Jurkat, Clone E6-1 (cell line): ENCODE measurements at places on chromosomes 5 and 9.

- DNase-seq, result no peak
These were observed 2.3 kb upstream of the GNAQ start for GRCh38 chr9:78033870-78034269.

- no peak for DNase-seq
These were observed 13.0 kb upstream of the FAM151B start for GRCh38 chr5:80474929-80475328.

- DNase-seq, result no peak
These were observed 156.2 kb downstream of the RAB3C start for GRCh38 chr5:58739051-58739450.

- no peak for DNase-seq
These were observed 59.2 kb upstream of the TRAF1 start for GRCh38 chr9:120985819-120986222.

GRCh38 chr9:7910426-7911020 is 110.9 kb upstream of the DMAC1 start:
- DNase-seq, result peak; percentile 26

DNA sequence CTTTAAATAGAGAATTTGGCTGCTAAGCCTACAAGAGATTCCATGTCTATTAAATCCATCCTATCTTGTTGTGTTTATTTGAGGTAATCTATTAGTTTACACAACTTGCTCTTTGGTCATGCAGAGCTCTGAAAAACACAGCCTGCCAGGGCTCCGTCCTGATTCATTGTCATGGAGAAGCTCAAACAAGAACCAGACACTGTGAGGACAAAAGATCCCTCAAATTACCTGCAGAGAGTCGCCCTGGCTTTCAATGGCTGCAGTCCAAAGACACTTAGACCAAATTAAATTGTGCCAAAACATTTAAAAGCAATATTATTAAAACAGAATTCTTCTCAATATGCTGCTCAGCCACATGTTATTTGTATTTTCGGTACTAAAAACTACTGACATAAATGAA is 60.1 kb downstream of the CDH18 start:
- DNase-seq, result no peak

- DNase-seq, result no peak
These were observed 58.1 kb upstream of the ZNF354A start for GRCh38 chr5:178788381-178789085.

GRCh38 chr5:86493777-86494176 is 124.0 kb upstream of the COX7C start:
- DNase-seq, result no peak

GRCh38 chr5:10705747-10706146 is 55.3 kb downstream of the DAP start:
- DNase-seq, result no peak

DNA sequence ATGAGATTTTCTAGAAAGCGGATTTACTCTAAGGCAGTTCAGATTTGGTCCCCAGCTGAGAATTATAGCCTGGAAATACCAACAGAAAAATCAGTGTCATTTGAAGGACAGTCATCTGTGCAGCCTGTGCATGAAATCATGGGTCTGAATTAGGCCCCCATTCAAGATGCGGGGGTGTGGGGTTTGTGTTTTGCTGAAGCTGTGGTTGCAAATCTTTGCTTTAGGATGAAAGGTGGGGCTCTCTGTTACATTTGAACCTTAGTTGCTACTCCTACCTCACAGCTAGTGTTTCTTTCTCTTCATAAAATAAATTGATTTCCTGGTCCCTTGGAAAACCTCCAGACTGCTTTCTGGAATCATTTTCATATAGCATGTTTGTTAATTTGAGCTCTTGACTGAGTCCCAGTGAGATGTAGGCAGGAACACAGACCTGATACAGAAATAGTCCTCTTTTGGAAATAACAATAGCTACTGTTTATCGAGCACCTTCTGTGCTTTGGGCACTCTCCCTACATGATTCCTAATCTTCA is 4.8 kb upstream of the ABL1 start:
- DNase-seq, result no peak

DNA sequence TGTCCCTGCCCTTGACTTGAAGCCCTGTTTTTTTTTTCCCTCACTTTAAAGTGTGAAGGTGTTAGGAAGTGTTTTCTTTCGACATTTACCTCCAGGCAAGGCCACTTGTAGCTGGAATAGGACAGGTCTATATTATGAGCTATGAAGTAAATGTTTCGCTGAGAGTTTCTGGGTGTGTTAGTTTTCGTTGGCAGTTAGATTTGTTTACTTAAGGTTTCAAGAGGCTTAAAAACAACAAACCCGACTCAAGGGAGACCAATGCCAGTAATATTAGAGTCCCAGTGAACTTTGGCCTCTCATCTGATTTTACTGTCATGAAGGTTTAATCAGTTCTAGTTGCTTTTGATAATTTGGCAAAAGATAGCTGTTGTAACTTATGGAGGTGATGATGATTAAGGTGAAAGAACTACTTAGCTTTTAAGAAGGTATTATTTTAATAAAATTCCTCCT is 25.2 kb downstream of the OCLN start:
- DNase-seq, result no peak

GRCh38 chr5:126107381-126107780 is 315.8 kb upstream of the GRAMD2B start:
- DNase-seq, result no peak

- DNase-seq, result no peak
These were observed 23.9 kb downstream of the TLE1 start for GRCh38 chr9:81665322-81665871.

GRCh38 chr5:109701792-109702191 is 12.1 kb downstream of the MAN2A1 start:
- no peak for DNase-seq

DNA sequence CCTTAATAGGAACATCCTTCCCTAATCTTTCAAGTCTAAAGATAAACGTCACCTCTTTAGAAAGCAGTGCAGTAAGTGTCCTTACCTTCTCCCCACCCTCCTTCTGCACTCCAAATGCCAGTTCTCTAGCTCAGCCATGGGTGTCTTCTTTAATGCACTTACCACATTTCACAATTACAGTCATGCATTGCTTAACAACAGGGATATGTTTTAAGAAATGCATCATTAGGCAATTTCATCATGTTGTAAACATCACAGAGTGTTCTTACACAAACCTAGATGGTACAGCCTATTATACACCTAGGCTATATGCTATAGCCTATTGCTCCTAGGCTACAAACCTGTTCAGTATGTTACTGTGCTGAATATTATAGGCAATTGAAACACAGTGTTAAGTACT is 91.2 kb downstream of the RFX3 start:
- no peak for DNase-seq

DNA sequence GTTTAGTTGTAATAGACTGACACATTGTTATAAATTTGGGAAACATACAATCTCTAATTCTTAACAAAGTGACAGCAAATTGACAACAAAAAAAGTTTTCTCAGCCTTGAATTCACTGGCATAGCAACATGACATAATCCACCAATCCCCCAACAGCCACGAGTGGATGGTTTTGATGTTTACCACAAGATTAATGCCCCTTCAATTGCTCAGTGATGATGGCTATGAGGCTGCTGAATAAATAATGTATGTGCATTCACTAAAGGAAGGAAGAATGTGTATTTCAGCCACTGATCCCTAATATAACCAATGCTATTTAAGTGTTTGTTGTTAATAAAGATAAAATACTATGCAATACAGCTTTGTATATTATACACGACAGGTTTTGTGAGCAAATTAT is 743.6 kb upstream of the DMAC1 start:
- no peak for DNase-seq

DNA sequence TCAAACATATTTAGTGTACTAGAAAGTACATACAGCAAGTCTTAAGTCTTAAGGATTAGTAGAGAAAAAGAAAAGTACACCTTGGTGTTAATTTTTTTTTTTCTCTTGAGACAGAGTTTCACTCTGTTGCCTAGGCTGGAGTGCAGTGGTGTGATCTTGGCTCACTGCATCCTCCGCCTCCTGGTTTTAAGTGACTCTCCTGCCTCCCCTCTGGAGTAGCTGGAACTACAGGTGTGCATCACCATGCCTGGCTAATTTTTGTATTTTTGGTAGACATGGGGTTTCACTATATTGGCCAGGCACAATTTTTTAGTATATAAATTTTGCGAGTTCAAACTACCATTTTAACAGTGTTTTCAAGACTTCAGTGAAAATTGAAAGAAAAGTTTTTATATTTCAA is 1941.1 kb upstream of the CDH6 start:
- no peak for DNase-seq

GRCh38 chr9:131590907-131591844 is 45.9 kb downstream of the PRRT1B start:
- DNase-seq, result peak; percentile 53

- DNase-seq, result no peak
These were observed 328.6 kb downstream of the PDE4D start for GRCh38 chr5:59564895-59565294.

DNA sequence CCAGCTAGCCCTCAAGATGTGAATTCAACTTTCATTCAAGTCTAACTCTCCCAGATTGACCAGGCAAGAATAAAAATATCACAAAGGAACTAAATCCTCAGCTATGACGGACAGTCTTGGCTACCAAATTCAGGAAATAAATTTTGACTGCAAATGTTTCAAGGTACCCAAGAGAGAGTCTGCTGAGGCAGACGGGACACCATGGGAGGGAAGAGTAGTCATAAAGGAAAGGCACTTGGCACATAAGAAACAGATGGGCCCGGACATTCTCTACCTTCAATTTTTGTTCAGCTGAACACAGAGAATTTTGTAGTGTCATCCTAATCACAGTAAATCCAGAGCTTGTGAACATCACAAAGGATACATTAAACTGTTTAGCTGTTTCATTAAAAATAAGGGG is 390.0 kb downstream of the DTWD2 start:
- DNase-seq, result no peak

DNA sequence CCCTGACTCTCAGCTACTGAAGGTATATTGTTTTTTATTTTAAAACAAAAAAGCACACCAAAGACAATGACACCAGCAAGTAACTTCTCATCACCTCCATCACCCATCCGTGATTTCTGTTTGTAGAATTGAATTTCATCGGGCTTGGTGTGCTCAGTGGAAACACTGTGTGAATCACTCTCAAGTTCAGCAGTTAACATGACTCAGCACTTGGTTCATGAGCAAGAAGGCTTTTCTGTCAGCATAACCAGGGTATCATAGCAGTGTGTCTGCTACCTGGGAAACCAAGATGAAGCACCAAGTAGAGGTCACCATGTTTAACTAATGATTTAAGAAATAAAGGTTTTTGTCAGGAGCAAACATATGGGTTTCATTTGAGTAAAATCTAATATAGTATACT is 123.7 kb downstream of the INSYN2B start:
- no peak for DNase-seq

DNA sequence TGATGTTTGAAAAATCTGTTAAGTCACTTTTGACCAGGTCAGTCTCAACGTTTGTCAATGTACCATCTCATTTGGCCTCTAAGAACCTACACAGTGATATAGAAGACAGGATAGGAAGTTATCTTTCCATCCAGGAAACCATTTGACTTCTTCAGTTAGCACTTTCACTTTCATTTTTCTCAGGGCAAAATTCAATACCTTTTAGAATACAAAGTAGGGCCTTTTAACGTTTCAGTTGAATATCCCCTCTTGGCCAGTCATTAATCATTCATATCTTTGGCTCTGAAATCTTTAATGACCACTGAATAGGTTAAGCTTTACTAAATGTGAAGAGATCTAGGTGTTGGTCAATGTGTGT is 101.1 kb upstream of the GNAQ start:
- DNase-seq, result peak; percentile 61

GRCh38 chr5:26719803-26720202 is 318.6 kb downstream of the CDH9 start:
- DNase-seq, result no peak

DNA sequence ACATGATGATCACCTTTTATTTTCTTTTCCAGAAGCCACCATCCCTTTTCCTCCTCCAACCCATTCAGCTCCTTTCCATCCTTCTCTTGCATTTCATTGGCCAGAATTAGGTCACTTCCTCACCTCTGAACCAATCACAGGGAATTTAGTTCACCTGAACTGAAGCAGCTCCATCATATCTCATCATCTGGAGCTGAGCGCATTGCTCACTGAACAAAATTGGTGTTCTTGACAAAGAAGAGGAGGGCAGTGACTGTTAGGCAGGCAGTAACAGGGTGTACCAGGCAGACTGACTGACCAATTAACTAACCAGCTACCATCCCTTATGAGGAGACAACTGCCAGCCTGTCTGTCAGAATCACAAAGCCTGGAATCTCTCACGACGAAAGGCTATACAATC is 1.8 kb upstream of the ZNF354A start:
- no peak for DNase-seq

GRCh38 chr9:121817476-121817875 is 166.0 kb downstream of the DAB2IP start:
- no peak for DNase-seq

- DNase-seq, result peak; percentile 60
These were observed 18.6 kb downstream of the CTNNAL1 start for GRCh38 chr9:108994695-108995094.

GRCh38 chr5:149298163-149298562 is 26.5 kb downstream of the AFAP1L1 start:
- DNase-seq, result no peak

DNA sequence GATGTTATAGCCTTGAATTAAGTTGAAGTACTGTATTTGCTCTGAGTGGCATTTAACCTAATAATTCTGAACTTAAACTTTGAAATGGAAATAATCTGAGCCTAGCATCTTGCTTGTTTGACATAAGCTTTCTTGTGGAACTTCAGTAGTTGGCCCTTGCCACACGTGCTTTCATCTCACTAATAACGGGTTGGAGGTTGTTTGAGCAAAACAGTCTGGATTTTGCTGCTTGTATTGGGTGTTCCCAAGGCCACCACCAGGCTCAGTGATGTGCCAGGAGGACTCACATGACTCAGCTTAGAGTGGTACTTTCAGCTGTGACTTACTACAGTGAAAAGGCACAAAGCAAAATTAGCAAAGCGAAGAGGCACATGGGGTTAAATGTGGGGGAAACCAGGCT is 35.7 kb downstream of the SECISBP2 start:
- no peak for DNase-seq

DNA sequence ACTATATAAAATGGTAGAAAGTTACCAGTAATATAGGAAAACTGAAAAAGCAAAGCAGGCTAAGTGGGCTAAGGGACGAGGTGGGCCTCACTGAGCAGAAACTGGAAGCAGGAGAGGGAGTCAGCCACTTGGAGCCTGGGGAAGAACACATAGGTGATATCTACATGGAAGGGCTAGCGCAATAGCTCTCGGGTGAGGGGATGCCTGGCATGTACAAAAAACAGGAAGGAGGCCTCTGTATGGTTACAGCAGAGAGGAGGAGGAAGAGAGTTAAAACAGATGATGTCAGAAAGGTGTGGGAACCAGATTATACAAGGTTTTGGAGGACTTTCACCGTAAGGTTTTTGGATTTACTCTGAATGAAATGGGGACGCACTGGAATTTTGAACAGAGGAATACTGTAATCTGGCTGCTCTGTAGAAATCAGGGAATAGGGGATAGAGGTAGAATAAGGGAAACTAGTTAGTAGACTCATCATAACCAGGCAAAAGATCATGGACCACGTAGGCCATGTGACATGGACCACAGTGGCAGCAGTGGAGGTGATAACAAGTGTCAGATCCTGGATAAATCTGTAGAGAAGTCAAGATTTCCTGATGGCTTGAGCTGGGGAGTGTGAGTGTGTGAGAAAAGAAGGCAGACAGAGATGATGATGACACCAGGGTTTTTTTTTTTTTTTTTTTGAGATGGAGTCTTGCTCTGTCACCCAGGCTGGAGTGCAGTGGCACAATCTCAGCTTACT is 52.5 kb downstream of the FNBP1 start:
- no peak for DNase-seq

GRCh38 chr5:75993643-75994520 is 89.3 kb upstream of the SV2C start:
- DNase-seq, result no peak
